ENCODE measurements at places on chromosomes 1 and 21.

- DNase-seq: no peak
Observed at GRCh38 chr1:224640018-224640417, 23.9 kb downstream of the CNIH3 start.

DNA sequence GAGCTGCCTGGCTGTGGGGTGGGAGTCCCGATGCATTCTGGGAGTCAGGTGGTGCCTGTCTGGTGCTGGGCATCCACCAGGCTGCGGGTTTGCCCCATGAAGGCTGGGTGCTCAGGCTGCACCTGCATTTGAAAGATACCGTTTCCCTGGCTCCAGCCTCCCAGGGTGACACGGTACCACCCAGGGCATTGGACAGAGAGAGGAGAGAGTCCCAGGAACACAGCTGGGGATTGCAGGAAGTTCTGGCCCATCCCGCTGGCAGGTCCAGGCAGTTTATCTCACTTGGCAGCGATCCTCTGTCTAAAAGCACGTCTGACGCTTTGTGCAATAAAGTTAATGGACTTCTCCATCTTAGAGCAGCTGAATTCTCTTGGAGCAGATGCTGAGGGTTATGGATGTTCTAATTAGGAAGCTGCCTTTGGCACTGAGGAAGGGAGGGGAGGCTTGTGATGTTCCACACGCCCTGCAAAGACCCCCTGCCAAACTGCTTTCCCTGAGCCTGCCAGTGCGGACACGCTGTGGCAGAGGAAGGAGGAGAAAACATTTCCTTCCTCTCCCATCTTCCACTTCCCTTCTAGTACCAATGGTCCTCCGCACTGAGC, 246.9 kb downstream of the GRIK3 start:
- no peak for DNase-seq

GRCh38 chr1:25468033-25468432, 37.3 kb downstream of the MACO1 start:
- no peak for DNase-seq

DNA sequence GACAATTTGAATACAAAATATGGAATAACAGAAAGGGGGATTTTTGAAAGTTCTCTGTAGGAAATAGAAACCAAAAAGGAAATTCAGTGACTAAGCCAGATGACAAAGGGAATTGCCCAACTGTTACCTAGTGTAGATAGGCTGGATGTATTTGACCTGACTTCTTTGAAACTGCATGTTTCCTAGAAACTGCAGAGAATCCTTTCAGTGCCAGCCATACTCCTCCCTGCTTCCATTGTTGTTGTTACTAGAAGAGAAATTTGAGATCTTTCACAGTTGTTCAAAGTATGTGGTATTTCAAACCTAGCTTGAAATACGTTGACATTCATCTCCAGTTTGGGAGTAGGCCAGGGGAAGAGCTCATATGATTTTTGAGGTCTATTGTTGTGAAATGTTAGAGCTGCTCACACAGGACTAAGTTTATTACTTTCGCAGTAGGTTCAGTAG, 1.8 kb upstream of the GBP5 start:
- no peak for DNase-seq

DNA sequence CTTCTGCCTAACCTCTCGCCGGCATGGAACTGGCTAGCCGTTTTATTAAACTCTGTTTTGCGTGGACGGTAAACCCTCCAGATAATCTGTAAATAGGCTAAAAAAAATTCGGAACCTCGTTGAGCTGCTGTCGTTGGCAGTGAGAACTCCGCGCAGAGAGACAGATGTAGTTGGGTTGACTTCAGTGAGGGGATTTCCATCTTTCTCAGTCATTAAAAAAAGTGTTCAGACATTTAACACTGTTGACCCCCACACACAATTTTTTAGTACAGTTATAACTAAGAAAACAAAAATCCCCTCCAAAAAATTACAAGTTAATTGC, 464 bp downstream of the PARK7 start:
- peak; percentile 42 for DNase-seq

- no peak for DNase-seq
Observed at GRCh38 chr1:231610388-231610787, 16.2 kb upstream of the DISC1 start.

- DNase-seq: peak; percentile 21
Observed at GRCh38 chr1:120178799-120179756, 2.8 kb upstream of the SEC22B start.

DNA sequence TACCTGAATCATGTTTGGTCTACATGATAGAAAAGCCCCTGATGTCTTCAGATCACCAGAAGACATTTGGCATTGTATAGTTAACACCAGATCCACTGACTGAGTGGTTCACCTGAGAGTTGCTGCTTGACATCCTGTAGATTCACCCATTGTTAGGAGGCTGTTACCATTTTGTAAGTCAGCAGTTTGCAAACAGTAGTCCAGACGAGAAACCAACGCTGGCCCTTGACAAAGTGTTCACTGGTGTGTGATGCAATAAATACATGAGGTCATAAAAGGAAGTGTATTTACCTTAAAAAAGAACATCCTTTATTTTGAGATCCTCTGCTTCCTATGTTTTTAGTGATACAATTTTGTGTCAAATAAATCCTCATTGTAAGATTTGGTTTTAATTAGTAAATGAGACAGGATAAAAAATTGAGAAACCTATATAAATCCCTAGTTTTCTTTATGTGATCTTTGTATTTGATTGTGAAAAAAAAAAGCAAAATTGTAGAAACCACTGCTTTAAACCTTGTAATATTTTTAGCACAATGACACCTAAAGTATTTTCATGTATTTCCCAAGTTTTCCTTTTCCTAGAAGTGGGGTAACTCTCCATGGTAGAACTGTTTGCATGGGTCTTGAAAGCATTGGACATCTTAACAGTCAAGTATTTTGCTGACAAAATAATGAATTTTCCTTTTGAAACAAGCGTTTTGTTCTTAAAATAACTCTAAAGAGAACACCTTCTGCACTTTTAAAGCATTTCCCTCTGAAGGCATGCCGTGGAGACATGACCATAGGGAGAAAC, 204.3 kb downstream of the FGGY start:
- DNase-seq: no peak
